CD4-positive, CD25-positive, alpha-beta regulatory T cell (primary cell): ENCODE measurements at places on chromosomes 3 and 15.

GRCh38 chr3:193928354-193929209 lies 207.4 kb upstream of the HES1 start:
- no peak for DNase-seq

DNA sequence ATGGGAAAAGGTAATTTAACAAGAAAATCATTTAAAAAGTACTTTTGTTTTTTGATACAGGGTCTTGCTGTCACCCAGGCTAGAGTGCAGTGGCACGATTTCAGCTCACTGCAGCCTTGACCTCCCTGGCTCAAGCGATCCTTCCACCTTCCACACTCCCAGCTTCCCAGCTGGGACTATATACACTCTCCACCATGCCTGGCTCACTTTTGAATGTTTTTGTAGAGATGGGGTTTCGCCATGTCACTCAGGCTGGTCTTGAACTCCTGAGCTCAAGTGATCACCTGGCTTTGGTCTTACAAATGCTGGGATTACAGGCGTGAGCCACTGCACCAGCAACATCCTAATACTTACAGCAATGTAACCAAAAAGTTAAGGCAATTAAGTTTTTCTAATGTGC lies 3.5 kb upstream of the ZBTB11 start:
- no peak for DNase-seq

DNA sequence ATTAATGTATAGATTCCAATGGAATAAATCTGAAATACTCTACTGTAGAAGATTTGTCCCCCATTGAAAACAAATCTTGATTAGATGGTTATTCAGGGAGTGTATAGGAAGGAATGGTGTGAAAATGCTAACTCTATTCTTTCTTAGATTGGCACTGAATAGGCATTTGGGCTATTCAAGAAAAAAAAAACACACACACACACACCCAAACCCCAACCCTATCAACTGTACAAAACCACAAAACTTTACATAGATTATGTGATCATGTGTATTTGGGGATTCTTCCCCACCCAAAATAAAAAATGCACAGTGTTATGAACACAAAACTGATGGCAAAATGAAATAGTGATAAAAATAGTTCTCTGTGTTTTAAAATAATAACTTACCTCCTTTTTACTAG lies 61.8 kb downstream of the TIGIT start:
- DNase-seq: no peak

- no peak for DNase-seq
Measured at GRCh38 chr3:157059181-157059580, 100.8 kb downstream of the CCNL1 start.

GRCh38 chr3:4674216-4674615 lies 181.1 kb downstream of the ITPR1 start:
- DNase-seq: no peak

DNA sequence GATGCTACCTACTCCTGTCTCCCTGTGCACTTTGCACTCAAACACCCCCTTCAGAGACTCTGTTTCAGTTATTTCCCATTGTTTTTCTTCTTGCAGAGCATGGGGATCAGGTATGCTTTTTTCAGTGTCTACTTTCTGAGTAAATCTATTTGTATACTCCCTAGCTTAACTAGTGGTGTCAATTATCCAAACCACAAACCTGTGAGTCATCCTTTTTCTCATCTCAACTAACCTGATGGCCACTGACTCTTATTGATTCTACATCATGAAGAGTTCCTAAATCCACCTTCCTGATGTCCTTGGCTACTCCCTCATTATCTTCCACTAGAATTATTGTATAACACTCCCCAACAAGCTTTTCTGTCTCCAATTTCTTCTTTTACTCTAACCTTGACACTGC lies 68.0 kb downstream of the DIPK2A start:
- no peak for DNase-seq

DNA sequence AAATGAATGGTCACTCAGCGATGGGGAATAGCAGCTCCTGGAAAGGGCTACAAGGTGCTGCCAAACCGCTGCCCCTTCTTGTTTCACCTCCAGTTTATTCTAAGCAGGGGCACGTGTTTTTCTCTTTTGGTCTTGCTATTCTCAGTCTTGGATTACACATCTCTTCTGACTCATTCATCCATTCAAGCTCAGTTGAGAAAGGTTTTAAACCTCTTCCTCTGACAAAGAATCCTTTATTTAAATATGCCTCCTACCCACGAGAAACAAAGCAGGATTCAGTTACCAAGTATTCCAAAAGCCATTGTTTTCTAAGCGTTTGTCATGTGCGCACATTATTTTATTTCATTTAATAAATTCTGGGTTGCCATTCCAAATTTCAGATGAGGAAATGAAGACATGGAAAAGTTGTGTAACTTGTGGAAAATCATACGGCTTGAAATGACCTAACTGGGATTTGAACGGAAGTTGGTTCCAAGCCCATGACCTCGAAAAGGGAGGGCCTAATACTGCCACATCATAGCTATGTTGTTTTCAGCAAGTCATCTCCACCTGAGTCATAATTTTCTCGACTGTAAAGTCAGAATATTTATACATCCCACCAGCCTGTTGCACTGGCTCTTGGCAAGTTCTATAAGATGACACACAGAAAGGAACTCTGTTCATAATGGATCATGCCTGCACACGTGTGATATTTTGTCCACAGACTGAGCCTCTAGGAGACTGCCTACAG lies 292.0 kb upstream of the SLCO3A1 start:
- no peak for DNase-seq

GRCh38 chr15:31069360-31070000 lies 32.0 kb downstream of the TRPM1 start:
- DNase-seq: no peak

DNA sequence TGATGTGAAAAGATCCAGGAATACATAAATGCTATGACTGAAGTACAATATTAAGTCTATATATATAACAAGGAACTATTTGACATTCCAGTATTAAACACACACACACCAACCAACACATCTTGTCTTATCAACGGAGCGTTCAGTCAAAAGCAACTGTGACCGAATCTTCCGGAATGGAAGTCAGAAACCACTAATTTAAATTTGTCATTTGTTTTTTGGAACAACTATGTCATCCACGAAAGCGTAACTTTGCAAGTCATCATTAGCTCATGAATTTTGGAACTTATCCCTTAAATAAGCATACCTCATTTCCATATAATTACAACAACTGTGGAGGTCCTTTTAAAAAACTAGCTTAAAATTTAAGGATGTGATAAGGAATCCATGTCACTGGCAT lies 5.0 kb downstream of the ZNF385D start:
- no peak for DNase-seq

GRCh38 chr3:46460051-46460450 lies 4.7 kb downstream of the LTF start:
- DNase-seq: no peak

DNA sequence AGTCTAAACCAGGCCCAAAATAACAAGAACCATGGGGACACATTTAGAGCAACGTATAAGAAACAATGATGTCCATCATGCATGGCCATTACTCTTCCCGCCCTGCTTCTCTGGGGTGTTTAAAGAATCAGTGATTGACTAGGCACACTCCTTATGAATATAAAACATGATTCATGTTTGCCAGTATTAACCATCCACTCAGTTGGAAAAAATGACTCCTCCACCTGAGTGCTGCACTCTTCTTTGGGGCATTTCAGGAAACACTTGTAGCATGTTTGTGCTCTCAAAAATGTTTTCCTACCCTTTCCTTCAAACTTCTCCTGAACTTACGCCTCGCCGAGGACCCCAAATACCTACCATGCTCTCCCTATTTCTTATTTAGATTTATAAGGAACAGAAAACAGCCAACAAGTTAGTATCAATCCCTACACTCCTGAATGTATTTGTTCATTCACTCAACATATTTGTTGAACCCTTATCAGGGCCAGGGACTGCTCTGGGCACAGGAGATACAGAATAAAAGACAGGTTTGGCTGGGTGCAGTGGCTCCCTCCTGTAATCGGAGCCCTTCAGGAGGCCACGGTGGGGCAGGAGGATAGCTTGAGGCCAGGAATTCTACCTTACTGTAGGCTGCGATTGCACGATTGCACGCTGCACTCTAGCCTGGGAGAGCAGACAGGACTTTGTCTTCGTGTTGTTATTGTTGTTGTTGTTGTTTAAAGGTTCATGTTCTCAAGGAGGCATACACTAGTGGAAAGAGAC lies 137.0 kb downstream of the TMCO5A start:
- no peak for DNase-seq

DNA sequence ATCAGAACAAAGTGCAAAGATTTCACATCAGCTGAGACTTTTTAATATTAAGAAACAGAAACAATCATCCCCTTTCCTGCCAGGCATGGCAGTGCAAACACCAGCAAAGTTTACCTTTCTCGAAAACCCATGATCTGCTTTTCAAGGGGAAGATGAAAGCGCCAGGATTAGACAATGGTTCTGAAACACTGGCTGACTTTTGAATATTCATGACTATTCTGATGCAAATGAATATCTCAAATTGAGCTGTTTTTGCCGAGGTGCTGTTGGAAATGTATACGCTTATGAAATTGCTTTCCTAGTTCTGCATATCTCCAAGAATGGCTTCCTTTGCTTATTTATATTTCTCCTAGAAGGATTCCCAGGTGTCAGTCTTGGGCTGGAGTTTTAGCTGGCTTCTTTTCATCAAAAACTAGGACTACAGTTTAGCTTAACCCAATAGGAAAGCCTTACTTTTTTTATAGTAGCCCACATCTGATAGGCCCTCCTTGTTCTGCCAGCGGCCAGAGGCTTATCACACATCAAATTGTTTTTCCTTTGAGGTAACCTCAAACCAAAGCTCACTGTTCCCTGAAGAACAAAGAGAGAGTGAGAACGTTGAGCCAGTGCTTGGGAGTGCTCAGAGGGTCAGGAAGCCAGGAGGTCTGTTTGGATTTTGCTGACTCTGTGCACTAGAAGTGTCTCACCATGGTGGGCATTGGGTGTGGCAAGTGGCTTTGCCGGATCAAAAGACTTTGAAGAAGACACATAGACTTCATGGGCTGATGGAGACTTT lies 74.0 kb upstream of the PLCL2 start:
- DNase-seq: no peak

DNA sequence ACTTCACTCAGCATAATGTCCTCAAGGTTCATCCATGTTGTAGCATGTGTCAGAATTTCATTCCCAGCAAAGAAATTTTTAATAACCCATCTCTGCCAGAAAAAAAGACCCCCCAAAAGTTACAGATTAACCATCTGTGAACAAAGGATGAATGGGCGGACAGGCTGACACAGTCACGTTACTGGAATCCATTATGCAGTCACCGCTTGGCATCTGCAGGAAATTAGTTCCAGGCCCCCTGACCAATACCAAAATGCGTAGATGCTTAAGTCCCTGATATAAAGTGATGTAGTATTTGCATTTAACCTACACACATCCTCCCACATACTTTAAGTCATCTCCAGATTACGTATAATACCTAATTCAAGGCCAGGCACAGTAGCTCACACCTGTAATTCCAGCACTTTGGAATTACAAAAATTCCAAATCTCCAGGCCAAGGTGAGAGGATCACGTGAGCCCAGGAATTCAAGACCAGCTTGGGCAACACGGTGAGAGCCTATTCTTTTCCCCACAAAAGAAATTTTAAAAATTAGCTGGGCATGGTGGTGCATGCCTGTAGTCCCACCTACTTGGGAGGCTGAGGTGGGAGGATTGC lies 1.5 kb upstream of the SLC12A8 start:
- no peak for DNase-seq

GRCh38 chr3:8732413-8732812 lies 1.2 kb upstream of the CAV3 start:
- no peak for DNase-seq

DNA sequence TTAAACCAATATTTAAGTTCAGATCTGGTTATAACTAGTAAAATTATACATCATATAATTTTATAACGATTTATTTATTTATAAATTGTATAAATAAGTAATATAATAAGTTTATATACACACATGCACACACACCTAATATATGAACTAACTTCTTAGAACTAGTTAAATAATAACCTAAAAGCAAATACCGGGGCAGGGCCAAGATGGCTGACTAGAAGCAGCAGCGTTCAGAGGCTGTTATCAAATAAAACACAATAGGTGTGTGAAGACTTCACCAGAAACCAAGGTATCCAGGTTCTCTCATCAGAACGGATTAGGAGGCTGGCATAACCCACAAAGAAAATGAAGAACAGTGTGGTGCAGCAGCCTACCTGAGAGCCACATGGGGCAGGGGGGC lies 653.6 kb upstream of the CBLB start:
- DNase-seq: no peak

- DNase-seq: no peak
Measured at GRCh38 chr15:63538876-63539275, 34.5 kb downstream of the USP3 start.

DNA sequence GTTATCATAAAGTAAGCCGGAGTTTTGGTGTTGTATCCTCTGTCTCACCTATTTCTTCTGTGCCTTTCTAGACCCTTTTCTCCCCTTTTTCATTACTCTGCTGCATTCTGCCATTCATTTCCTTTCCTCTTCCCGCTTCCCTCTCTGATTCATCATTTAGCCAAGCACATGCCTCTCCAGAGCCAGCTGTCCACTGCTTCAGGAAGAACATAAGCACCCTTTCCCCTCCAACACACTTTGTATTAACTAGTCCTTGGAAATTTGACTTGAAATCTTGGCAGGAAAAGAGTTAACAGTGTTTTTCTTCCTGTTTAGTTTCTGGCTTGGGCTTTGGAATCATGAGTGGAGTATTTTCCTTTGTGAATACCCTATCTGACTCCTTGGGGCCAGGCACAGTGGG lies 9.7 kb downstream of the APH1B start:
- no peak for DNase-seq

- no peak for DNase-seq
Measured at GRCh38 chr15:47300596-47300995, 416.7 kb upstream of the SEMA6D start.

- DNase-seq: no peak
Measured at GRCh38 chr3:136330900-136331299, 80.8 kb downstream of the PCCB start.

DNA sequence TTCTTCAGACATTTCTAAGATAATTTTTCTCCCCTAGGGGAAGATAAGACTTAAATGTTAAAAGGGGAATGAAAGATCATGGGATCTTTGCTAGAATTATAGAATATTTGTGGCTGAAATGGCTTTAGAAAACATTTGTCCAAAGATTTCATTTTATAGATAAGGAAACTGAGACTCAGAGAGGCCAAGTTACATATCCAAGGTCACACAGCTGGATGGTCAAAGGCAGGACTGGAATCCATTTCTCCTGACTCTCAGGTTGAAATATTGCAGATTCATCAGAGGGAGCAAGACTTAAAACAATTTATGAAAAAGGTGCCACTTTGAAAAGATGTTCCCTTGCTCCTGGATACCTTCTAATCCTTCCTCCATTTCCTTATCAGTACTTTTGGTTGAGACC lies 19.5 kb upstream of the LEKR1 start:
- no peak for DNase-seq

DNA sequence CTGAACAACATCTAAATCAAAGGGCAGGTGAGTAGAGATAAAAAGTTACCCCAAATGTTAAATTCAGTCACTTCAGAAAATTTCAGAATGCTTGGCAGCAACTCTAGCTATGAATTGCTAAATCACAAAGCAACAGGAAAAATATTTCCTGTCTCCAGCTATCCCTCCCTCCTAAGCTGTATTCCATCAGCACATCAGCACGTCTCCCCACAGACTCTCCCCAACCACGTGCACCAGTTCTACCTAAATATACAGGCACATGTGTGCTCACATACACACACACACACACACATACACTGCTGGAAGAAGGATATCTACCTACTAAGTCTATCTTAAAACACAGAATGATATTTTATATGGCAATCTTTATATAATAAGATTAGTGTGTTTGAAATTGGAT lies 177.1 kb upstream of the ARHGEF26 start:
- DNase-seq: no peak

GRCh38 chr15:72855791-72856190 lies 72.2 kb upstream of the ADPGK start:
- no peak for DNase-seq
